ENCODE measurements at places on chromosomes 2 and 18.

- no peak for DNase-seq
- no peaks in the 10 kb centered on the region for H3K36me3 ChIP-seq
- H3K27me3 ChIP-seq = no peaks in the 10 kb centered on the region
Measured at GRCh38 chr2:174753038-174753633, 11.1 kb downstream of the CHRNA1 start.

- DNase-seq = no peak
- no peaks in the 10 kb centered on the region for H3K27me3 ChIP-seq
Measured at GRCh38 chr2:70523996-70524965, 29.3 kb downstream of the TGFA start.

DNA sequence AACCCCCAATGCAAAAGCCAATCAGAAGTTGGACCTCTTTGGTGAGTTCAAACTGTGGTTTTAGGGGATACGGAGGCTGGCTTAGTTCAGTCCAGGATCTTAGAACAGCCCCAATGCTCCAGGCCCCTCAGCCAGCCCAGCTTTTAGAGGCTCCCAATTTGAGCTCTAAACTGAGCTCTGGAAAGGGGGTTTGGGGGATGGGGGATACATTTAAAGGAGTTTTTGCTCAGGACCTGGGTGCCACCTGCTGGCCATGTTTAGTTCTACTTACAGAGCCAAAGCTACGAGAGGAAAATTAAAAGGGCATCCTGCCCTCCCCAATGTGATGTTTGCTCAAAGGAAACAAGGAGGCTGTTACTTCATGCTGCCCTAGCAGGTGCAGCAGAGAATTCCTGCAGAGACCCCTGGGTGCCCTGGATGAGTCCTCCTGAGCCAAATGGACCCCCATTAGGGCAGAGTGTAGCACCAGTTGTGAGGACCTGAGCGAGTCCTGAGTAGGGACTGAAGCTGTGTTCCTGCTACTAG is 15.9 kb upstream of the TMEM214 start:
- H3K4me3 ChIP-seq = no peak overlapping the region
- H3K27ac ChIP-seq = no peak overlapping the region
- DNase-seq = peak; percentile 61
- H3K36me3 ChIP-seq = no peaks in the 10 kb centered on the region
- no peaks in the 10 kb centered on the region for H3K27me3 ChIP-seq

- no peak overlapping the region for H3K4me3 ChIP-seq
- H3K27ac ChIP-seq = no peak overlapping the region
- peaks cover 7% of the 10 kb centered on the region for H3K36me3 ChIP-seq
Measured at GRCh38 chr2:144307711-144308110, 212.2 kb downstream of the ZEB2 start.

Measured in tibial nerve (tissue), 4 donors.